Activated T-cell treated with anti-CD3 and anti-CD28 coated beads, Interleukin-2, amount 50 U/mL, for 4 hours (primary cell): ENCODE measurements at places on chromosomes 5 and 9. TPM values are rescaled to one million over a fixed set of nuclear protein-coding genes. Genes with fewer than 3 reads are reported as not detected.

DNA sequence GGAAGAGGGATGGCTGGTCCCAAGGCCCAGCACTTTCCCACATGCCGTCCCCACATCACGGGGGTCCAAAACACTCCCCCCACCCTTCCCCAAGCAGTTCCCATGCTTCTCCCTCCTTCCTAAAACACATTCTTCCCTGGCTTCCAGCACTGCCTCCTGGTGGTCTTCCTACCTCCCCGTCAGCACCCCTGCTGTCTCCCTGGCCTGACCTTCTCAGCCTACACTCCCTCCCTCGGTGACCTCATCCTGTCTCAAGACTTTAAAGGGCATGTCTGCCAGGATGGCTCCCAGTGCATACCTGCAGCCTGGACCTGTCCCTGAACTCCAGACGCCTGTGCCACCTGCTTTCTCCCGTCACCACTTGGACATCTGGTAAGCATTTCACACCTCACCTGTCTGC is 4.3 kb upstream of the NCS1 start:
- no peak for DNase-seq

DNA sequence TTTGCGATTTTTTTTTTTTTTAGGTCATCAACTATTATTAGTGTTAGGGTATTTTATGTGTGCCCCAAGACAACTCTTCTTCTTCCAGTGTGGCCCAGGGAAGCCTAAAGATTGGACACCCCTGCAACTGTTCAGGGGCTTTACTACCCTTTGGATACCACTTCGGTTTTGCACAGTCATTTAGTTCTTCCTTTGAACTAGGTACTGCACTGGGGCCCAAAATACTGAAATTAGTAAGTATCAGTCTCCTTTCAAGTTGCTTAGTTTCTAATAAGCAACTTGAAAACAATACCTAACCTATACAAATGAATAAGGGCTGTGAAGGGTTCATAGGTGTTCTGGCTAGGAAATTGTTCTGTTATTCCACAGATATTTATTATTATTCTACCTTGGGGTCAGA is 45.3 kb downstream of the CWC27 start:
- no peak for DNase-seq

DNA sequence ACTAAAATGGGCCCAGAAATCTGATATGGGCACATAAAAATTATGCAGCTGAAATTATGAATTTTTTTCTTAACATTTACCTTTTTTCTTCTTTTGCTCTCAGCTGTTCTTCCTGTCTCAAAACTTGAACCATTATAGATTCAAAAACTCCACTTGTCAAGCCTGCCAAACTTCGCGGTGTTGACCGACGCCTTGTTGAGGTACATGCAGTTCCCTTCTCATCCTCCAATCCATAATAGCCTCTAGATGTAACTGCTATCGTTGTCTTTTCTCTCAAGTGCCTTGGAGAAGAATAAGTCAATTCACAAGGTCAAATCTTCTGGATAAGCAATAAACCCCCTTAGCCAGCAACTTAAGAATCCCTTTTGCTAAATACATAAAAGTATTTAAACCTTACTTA is 27.2 kb downstream of the RANBP6 start:
- no peak for DNase-seq

GRCh38 chr5:29367176-29367833 is 1826.2 kb upstream of the CDH6 start:
- DNase-seq: no peak

The ANKRD34B gene
- not detected for total RNA-seq
